ENCODE measurements at places on chromosomes 2 and 18.
A peak's percentile ranks its signal among the peaks of the same experiment; 100 is the strongest.

- DNase-seq = no peak
Measured at GRCh38 chr2:8662239-8662879, 19.5 kb upstream of the ID2 start.

- DNase-seq = no peak
Measured at GRCh38 chr2:4898706-4899105, 793.5 kb upstream of the SOX11 start.

DNA sequence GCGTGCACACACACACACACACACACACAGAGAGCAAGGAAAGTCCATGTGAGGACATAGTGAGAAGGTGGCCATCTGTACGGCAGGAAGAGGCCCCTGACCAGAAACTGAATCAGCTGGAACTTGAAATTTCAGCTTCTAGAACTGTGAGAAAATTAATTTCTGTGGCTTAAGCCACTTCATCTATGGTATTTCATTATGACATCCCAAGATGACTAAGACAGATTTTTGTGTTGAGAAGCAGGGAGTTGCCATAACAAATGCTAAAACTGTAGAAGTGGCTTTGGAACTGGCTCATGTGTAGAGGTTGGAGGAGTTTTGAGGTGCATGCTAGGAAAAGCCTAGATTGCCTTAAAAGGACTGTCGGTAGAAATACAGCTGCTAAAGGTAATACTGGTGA is 63.4 kb upstream of the ZBTB7C start:
- DNase-seq = no peak

GRCh38 chr2:181992776-181993175 is 7.1 kb downstream of the PPP1R1C start:
- no peak for DNase-seq

DNA sequence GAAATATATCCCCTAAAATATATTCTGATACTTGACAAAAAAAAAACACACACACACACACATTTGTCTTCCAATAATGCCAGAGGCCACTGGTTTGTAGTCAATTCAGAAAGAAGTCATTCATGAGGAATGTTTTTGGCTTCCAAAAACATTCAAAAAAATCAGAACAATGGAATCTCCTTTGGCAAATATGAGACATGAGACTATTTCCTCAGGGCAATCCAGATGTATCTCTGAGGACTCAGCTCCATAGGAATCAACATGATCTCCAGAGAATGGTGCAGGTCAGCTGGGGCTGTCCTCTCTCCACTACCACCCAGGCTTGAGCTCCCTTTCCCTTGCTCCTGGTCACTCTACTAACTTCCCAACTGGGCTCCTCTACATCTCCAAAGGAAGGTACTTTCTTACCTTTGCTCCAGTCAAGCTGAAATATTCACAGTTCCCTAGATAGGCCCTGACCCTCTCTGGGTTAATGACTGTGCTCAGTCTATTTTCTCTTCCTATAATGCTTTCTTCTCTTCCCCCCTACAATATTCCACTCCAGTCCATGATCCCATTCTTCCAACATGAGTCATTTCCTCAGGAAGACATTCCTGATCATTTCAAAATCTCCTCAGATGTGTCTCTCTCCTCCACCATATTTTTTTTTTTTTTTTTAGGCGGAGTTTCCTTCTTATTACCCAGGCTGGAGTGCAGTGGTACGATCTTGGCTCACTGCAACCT is 145.3 kb downstream of the C1D start:
- DNase-seq = no peak

GRCh38 chr18:63002803-63003445 is 287.6 kb downstream of the PHLPP1 start:
- DNase-seq = no peak

- peak; percentile 75 for DNase-seq
Measured at GRCh38 chr2:152036611-152037469, 62.0 kb downstream of the CACNB4 start.

DNA sequence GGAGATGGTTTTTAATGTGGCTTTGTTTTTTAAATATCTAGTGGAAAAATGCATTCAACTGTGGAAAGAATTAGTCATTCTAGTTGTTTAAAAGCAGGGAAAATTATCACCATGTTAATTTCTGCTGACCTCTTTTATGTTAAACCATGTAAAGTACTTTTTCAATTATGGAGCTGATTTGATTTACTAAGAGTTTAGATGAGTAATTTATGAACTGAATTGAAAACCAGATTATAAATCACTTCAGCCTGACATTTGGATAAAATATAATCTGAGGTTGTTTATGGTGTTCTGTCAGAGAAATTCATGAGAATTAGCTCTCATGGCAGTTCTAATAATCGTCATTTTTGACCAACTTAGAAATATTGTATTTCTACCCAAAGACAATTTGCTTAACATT is 11.6 kb downstream of the ITGA4 start:
- DNase-seq = no peak

GRCh38 chr2:222269132-222269531 is 29.7 kb downstream of the PAX3 start:
- DNase-seq = no peak

- no peak for DNase-seq
Measured at GRCh38 chr2:134153294-134153880, 100.5 kb upstream of the MGAT5 start.

DNA sequence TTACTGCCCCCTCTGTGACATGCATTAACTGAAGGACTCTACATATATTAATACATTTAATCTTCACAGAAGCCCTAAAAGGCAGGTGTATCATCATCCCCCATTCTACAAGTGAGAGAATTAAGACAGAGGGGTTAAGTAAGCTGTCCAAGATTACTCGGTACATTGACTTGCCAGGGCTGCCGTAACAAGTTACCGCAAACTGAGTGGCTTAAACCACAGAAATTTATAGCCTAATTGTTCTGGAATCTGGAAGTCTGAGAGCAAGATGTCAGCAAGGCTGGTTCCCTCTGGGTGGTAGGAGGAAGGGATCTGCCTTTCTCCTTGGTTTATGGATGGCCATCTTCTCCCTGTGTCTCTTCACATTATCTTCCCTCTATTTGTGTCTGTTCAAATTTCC is 605.5 kb downstream of the EPHA4 start:
- DNase-seq = no peak

DNA sequence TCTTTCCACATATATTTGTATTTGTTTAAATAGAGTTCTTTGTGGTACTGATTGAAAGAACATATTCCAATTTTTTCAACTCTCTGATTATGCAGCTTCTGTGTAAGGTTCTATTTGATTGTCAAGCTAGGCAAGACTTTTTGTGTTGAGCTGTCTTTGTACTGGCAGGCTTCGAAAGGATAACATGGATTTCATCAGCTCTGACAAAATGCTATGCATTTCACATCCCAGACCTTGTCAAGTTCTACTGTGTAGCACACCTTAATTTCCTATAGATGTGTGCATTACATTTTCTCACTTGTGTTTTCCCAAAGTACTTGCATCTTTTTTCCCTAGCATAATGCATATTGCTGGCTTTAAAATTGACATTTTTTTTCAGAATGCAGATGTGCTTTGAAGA is 555.0 kb upstream of the GYPC start:
- DNase-seq = no peak

GRCh38 chr2:11177871-11178690 is 22.8 kb downstream of the SLC66A3 start:
- no peak for DNase-seq

- peak; percentile 1 for DNase-seq
Measured at GRCh38 chr2:79369127-79369526, 143.7 kb upstream of the CTNNA2 start.

DNA sequence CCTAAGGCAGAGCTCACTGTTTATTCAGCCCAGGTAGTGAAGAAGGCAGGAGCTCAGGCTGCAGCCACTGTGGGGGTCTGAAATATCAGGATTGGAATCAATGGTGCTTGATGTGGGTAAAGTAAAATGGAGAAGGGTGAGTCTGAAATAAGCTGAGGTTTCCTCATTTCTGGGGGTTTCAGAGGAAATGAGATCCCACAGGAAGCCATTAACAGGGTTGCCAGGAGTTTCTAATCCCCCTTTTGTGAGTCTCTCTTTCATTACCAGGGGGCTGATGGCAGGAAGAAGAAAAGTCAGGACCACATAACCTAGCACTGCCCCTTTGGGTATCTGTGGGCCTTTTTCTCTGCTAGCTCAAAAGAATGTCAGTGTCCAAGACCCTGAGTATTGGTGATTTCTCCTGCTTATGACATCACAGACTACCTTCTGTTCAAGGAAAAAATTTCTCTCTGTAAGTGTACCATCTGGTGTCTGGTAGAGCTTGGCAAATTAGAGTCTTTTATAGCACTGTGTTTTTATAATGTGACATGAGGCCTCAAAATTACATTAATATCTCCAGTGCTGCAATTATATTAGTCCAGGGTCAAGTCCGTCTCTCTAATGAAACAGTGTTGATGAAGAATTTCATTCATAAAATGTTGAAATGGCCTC is 56.0 kb downstream of the LBH start:
- no peak for DNase-seq

DNA sequence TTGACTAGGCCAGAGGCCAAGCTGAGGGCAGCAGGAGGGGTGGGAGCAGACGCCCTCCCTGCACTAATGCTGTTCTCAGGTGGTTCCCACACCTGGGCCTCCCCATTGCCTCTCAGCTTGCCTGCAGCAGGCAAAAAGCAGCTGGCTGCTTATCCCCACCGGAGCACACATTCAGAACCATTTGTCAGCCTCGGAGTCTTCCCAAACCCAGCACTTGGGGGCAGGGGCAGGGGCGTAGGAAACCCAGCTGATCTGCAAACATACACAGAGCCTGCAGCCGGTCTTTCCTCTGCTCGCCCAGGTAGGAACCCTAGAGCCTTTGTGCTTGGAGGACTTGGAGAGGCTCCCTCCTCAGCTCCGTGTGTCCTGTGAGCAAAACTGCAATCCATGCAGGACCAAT is 249.8 kb downstream of the CYP26B1 start:
- no peak for DNase-seq

DNA sequence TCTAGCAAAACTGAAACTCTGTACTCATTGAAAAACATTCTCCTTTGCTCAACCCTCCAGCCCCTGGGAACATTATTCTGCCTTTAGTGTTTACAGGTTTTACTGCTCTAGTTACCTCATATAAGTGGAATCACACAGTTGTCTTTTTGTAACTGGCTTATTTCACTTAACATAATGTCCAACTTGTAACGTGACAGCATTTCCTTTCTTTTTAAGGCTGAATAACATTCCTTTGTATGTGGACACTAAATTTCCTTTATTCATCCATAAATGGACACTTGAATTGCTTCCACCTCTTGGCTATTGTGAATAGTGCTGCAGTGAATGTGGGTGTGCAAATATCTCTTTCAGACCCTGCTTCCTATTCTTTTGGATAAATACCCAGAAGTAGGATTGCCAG is 144.9 kb downstream of the ACTR3 start:
- no peak for DNase-seq

GRCh38 chr2:618422-618990 is 58.7 kb downstream of the TMEM18 start:
- no peak for DNase-seq

GRCh38 chr18:41949206-41949920 is 5.7 kb upstream of the PIK3C3 start:
- DNase-seq = no peak

DNA sequence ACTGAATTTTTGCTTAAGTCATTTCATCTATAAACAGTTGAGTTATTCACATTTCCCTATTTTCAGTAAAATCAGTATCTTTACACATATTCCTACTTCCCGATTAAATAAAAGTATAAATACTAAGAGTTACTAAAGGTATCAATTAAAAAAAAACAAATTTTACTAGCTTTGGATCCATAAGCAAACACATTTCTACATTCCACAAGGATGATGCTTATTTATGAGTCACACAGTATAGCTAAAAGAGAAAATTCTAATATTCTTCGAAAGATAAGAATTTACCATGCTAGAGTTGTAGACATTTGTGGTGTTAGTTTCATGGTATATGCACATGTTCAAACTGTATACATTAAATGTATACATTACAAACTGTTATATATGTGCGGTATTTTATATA is 23.7 kb downstream of the PGAP1 start:
- no peak for DNase-seq

GRCh38 chr2:167103028-167103756 is 214.9 kb downstream of the XIRP2 start:
- DNase-seq = no peak

- DNase-seq = no peak
Measured at GRCh38 chr2:182980115-182980514, 58.1 kb downstream of the NCKAP1 start.

DNA sequence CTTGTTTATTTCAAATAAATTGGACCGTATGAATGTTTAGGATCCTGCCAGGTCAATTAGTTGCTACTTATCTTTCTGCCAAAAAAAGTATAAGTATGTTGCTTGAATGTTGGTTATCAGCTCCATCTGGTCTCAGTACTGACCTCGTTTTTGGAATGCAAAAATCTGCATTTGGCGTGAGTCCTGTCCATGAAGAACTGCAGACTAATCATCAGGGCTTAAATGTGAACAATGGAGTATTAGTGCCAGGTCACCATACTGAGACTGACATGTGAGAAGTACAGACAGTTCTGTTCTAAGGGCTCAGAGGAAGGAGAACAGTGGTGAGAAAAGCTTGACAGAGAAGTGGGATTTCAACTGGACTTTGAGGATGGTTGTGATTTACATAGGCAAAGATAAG is 393.1 kb upstream of the SLC14A2 start:
- DNase-seq = no peak

GRCh38 chr18:79062806-79063205 is 6.4 kb upstream of the ATP9B start:
- DNase-seq = peak; percentile 29

DNA sequence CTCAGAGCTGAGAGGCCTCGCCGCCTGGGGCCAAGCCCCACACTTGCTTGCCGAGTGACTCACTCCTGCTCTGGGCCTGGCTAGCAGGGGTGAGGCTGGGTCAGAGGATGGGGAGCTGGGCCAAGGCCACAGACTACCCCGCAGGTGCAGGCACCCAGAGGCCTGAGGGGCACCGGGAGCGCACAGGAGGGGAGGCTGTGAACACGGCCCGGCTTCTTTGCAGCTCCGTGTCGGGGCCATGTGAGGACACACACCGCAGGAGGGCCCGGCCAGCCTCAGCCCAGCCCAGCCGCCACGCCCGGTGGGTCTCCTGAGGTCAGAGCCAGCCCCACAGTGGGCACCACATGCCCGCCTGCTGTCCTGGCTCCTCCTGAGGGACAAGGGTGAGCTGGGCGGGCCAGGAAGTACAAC is 8.4 kb downstream of the GPC1 start:
- DNase-seq = no peak

- DNase-seq = no peak
Measured at GRCh38 chr2:236809716-236810115, 240.1 kb downstream of the ACKR3 start.

DNA sequence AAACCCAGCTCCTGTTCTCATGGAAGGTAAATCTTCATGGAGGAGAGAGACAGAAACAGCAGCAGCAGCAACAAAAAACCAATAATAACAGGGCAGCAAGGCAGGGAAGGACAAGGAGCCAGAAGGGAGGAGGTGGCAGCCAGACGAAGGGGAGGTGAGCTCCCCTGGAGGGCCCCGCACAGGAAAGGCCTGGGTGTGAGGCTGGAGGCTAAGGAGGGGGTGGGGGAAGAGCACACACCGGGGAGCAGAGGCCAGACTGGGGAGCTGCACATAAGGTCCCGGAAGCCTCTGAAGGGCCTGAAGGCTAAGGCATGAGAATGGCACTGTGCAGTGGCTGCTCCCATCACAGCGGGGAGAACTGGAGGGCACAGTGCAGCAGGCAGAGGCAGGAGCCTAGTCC is 94.8 kb upstream of the SMAD7 start:
- no peak for DNase-seq

GRCh38 chr2:43453179-43454170 is 142.4 kb downstream of the THADA start:
- no peak for DNase-seq
